ENCODE measurements at places on chromosomes 7 and 10.

GRCh38 chr7:107201795-107202450 lies 33.1 kb downstream of the HBP1 start:
- peak; percentile 13 for DNase-seq

DNA sequence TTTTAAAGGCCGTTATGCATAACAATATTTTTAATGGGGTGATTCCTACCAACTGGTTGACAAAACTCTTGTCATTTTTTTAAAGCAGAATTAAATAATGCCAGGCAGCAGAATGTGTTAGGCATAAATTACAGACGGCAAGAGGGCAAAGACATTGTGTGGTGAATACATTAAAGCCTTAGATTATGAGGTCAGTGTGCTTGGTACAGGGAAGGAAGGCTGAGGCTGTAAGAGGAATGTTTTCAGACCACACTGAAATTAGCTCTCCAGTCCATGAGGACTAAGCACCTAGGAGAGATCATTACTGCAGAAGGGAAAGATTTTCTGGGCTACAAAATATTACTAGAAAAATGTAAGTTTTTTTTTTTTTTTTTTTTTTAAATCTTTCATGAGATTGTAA lies 312.8 kb upstream of the PRKCQ start:
- no peak for DNase-seq

DNA sequence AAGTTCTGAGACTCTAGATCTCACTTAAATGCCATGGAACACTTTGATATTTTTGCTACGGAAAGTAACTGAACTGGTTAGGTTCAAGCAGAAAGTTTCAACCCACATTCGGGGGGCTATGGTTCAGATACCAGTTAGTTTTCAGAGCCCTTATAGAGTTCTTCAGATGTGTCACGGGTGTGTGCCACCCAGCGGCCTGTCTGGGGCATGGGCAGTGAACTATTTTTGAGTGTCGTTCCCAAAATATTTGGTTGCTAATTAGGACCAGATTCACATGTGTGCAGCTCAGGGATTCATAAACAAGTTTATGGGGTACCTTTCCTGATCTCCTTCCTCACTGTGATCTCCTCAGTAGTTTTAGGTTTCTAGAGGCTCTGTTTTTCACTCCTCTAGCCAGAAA lies 271.9 kb downstream of the C7orf25 start:
- no peak for DNase-seq

GRCh38 chr7:607938-608337 lies 88.3 kb upstream of the PDGFA start:
- peak; percentile 39 for DNase-seq

GRCh38 chr10:88964869-88965415 lies 12.4 kb upstream of the ACTA2 start:
- no peak for DNase-seq

GRCh38 chr7:131625817-131626372 lies 69.5 kb upstream of the PODXL start:
- no peak for DNase-seq
